ENCODE measurements at places on chromosomes 13 and 19. TPM values are rescaled to one million over a fixed set of nuclear protein-coding genes. Genes with fewer than 3 reads are reported as not detected.

DNA sequence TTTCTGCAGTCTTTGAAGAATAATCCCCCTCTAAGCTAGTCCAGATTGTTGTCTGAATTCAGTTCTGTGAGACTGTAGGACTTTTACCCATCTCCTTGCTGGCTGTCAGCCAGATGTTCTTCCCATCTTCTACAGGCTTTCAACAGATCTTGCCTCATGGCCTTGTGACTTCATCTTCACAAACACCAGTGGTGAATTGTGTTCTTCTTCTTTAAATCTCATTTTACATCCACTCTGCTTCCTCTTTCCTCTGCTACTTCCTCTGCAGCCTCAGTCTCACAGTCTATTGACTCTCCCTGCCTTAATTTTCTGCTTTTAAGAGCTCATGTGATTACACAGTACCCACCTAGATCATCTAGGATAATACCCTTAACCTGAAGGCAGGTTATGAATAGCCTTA lies 859.0 kb upstream of the SLITRK1 start:
- no peaks in the 10 kb centered on the region for H3K27me3 ChIP-seq
- no peak overlapping the region for H3K4me3 ChIP-seq
- no peak overlapping the region for H3K27ac ChIP-seq
- no peaks in the 10 kb centered on the region for H3K36me3 ChIP-seq

- H3K36me3 ChIP-seq = no peaks in the 10 kb centered on the region
- H3K27ac ChIP-seq = no peak overlapping the region
- DNase-seq = peak; percentile 79
- no peaks in the 10 kb centered on the region for H3K27me3 ChIP-seq
- no peak overlapping the region for H3K4me3 ChIP-seq
Measured at GRCh38 chr19:42529248-42529764, 1.0 kb upstream of the CEACAM1 start.

Gene MCF2L
- total RNA-seq = not detected

GRCh38 chr13:80654638-80655249 lies 313.8 kb upstream of the SPRY2 start:
- no peaks in the 10 kb centered on the region for H3K4me1 ChIP-seq
- H3K36me3 ChIP-seq = no peaks in the 10 kb centered on the region
- no peak overlapping the region for H3K4me3 ChIP-seq
- H3K27me3 ChIP-seq = no peaks in the 10 kb centered on the region
- DNase-seq = no peak

Gene ANKLE1
- total RNA-seq = 19.6 TPM

- no peaks in the 10 kb centered on the region for H3K36me3 ChIP-seq
- peaks cover 23% of the 10 kb centered on the region for H3K4me1 ChIP-seq
- H3K4me3 ChIP-seq = no peak overlapping the region
- DNase-seq = no peak
Measured at GRCh38 chr13:27130979-27131623, 40.5 kb downstream of the USP12 start.

Gene TNFRSF19
- total RNA-seq = not detected

GRCh38 chr19:31903979-31904378 lies 441.4 kb upstream of the ZNF507 start:
- DNase-seq = no peak
- no peak overlapping the region for H3K27ac ChIP-seq
- no peaks in the 10 kb centered on the region for H3K4me1 ChIP-seq
- H3K36me3 ChIP-seq = no peaks in the 10 kb centered on the region

Gene DAND5
- 0.52 TPM for total RNA-seq

Gene KLK4
- total RNA-seq = not detected

DNA sequence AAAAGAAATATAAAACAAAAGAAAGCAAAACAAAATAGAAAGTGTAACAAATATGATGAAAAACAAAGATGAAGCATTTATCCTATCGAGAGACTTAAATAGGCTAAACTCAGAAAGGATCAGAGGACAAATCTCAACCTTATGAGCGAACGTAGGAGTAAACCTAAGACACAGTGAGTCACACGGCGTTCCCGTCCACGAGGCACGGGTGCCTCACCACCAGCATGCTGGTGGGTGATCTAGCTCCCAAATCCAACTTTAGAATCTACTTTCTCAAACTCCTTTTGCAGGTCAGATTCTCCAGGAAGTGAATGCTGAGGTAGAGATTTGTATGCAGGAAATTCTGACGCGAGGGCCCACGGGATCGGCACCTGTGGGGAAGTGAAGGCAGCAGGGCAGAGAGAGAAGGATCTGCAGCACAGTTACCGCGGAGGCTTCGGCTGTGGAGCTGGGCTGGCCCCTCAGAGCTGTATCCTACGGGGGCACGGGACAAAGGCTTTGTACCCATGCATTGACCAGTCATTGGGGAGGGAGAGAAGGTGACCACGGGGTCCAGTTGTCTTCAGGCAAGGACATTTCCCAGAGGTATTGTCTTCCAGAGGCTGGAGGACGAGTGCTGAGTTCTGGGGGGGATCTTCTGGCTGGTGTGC lies 7.5 kb upstream of the MIER2 start:
- H3K27me3 ChIP-seq = no peaks in the 10 kb centered on the region
- no peak for DNase-seq
- H3K36me3 ChIP-seq = no peaks in the 10 kb centered on the region
- no peaks in the 10 kb centered on the region for H3K4me1 ChIP-seq
- no peak overlapping the region for H3K27ac ChIP-seq

DNA sequence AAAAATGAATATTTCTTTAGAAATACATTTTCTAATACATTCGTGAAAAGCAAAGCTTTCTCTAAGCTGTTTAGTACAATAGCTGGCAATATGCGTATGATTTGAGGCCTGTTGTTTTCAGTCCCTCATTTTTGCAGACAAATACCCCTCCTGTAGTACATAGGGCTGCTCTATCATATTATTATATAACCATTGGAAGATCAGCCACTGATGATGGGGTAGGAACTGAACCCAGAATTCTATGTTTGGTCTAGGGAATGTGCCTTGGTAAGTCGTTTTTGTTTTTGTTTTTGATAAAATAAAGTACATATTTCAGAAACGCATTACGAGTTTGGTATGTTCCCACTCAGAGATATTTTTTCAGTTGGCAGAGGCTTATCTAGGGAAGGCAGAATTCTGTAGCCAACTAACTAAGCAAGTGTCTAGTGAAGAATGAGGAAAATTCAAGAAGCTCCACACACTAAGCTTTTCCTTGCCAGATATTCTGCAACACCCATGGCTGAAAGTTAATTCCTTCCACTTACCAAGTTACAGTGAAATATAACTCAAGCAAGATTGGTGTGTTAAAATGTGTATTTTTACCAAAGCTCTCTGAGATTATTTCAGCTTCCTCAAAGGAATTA lies 656.9 kb upstream of the MIR17HG start:
- no peaks in the 10 kb centered on the region for H3K27me3 ChIP-seq
- no peaks in the 10 kb centered on the region for H3K4me1 ChIP-seq
- no peak overlapping the region for H3K4me3 ChIP-seq
- no peak overlapping the region for H3K27ac ChIP-seq
- DNase-seq = no peak

- H3K27me3 ChIP-seq = no peaks in the 10 kb centered on the region
Measured at GRCh38 chr13:112887151-112887550, 81.9 kb upstream of the MCF2L start.

Gene ATP1A3
- 22.4 TPM for total RNA-seq

DNA sequence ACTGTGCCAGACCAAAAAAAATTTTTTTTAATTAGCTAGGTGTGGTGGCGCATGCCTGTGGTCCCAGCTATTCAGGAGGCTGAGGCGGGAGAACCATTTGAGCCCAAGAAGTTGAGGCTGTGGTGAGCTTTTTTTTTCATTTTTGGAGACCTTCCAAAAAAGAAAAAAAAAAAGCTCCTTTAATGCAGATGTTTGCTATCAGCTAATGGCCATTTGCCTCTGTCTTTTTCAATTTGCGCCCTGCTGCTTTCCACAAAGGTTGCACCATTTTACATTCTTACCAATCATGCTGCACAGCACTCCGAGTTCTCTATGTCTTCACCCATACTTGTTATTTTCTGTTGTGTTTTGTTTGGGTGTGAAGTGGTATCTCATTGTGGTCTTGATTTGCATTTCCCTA lies 15.6 kb upstream of the SMARCA4 start:
- H3K4me1 ChIP-seq = no peaks in the 10 kb centered on the region
- no peaks in the 10 kb centered on the region for H3K36me3 ChIP-seq
- no peaks in the 10 kb centered on the region for H3K27me3 ChIP-seq
- no peak overlapping the region for H3K27ac ChIP-seq
- DNase-seq = no peak

DNA sequence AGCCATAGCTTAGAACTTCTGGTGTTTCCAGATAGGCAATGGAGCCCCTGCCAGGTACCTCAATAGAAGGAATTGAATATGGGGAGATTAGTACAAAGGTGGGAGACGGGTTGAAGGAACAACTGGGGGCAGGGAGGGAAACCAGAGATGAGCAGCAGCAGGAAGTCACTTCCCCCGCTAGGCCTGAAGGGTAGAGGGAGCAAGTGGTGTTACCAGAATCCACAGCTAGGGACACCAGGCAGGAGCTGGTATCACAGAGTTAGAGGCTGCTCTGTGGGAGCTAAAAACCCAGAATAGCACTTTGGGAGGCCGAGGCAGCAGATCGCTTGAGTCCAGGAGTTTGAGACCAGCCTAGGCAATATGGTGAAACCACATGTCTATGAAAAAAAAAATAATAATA lies 15.3 kb upstream of the HNRNPUL1 start:
- H3K27me3 ChIP-seq = no peaks in the 10 kb centered on the region
- no peaks in the 10 kb centered on the region for H3K36me3 ChIP-seq
- no peak overlapping the region for H3K4me3 ChIP-seq

GRCh38 chr13:53749306-53749705 lies 720.7 kb downstream of the OLFM4 start:
- H3K36me3 ChIP-seq = no peaks in the 10 kb centered on the region
- no peaks in the 10 kb centered on the region for H3K4me1 ChIP-seq
- H3K27me3 ChIP-seq = no peaks in the 10 kb centered on the region
- H3K4me3 ChIP-seq = no peak overlapping the region
- H3K27ac ChIP-seq = no peak overlapping the region
- no peak for DNase-seq

Gene CYP2F1
- total RNA-seq = not detected

Gene ZNF254
- total RNA-seq = 15.7 TPM

Gene PIP5K1C
- total RNA-seq = 4.4 TPM

Gene OR1M1
- not detected for total RNA-seq

Gene IER2
- total RNA-seq = 7.3 TPM

Gene GNG7
- 1.3 TPM for total RNA-seq

DNA sequence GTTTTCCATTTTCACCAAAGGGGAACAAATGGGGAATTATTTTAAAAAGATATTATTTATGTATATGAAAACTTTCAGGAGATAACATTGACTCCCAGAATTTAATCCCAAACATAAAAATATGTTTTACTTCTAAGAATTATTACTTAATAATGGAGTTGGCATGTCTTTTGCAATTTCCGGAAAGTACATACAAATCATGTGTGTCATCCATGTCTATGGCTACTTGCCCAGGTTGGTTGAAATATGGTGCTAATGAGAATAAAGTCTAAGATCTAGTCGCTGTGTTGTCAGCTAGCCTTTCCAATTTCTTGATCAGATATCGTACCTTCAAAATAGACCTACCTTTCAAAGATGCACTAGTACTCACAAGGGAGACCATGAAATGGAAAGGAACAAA lies 1003.2 kb upstream of the PCDH20 start:
- H3K4me1 ChIP-seq = peaks cover 3% of the 10 kb centered on the region
- H3K27me3 ChIP-seq = no peaks in the 10 kb centered on the region
- H3K4me3 ChIP-seq = no peak overlapping the region
- no peak for DNase-seq

GRCh38 chr13:107961849-107962608 lies 253.3 kb downstream of the LIG4 start:
- H3K36me3 ChIP-seq = no peaks in the 10 kb centered on the region
- no peak overlapping the region for H3K27ac ChIP-seq
- no peaks in the 10 kb centered on the region for H3K4me1 ChIP-seq

DNA sequence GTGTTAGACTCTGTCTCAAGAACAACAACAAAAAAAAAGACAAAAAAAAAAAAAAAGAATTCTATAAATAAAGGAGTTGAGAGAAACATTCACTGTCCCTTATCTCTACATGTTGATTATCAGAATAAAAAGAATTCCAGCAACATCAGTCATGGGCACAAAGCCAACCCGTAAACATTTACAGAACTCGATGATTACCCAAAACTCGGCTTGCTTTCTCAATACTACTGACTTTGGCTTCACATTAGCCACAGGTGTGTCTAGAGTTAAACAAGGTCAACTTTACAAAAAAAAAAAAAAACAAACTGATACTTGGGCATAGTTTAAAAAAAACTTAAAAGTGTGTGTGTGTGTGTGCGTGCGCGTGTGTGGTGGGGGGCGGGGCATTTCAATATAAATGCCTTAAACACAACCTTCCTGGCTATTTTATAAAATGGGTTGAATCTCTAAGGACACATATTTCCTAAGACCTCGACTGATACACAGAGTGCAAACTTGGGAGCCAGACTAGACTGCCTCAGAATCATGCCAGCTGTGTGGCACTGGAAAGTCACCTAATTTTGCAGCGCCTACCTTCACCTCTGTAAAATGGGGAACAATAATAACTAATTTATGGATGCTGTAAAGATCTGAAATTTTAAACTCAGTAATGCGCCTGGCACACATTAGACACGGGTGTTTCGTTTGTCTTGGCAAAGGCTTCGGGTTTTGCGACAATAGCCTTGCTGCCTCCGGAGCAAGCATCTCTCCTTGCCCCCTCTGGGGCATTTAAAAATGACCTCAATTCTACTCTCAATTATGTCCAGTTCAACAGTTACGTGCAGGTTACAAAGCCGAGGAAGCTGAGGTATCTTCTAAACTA lies 922 bp downstream of the EBPL start:
- H3K36me3 ChIP-seq = peaks cover 24% of the 10 kb centered on the region
- no peaks in the 10 kb centered on the region for H3K27me3 ChIP-seq
- peak overlapping the region; percentile 99 for H3K4me3 ChIP-seq
- H3K27ac ChIP-seq = peak overlapping the region; percentile 65

GRCh38 chr19:28884786-28885476 lies 328.0 kb downstream of the UQCRFS1 start:
- DNase-seq = no peak
- H3K27me3 ChIP-seq = no peaks in the 10 kb centered on the region

DNA sequence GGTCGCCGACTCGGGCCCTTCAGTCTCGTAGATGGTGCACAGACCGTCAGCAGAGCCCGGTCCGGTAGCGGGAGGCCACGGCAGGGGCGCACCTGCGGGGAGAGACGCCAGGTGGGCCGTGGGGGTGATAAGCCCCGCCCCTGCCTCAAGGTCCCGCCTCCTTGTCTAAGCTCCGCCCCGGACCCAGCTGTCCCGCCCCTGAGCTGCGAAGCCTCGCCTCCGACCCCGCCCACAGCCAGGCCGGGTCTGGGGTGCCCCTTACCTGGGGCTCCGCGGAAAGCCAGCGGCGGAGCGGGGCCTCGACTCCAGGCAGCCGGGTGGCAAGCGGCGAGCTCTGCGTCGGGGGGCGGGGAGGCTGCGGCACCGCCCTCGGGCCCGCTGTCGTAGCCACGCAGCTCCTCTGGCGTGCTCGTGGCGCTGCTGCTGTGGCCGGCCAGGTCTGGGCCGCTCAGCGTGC lies 4.7 kb downstream of the PRR36 start:
- H3K27me3 ChIP-seq = no peaks in the 10 kb centered on the region
- no peak overlapping the region for H3K4me3 ChIP-seq
- no peaks in the 10 kb centered on the region for H3K36me3 ChIP-seq
- H3K27ac ChIP-seq = no peak overlapping the region
- DNase-seq = peak; percentile 55
- H3K4me1 ChIP-seq = no peaks in the 10 kb centered on the region

Measured in Karpas-422 (cell line).